HTR-8/SVneo (cell line): ENCODE measurements at places on chromosomes 6 and 20.

DNA sequence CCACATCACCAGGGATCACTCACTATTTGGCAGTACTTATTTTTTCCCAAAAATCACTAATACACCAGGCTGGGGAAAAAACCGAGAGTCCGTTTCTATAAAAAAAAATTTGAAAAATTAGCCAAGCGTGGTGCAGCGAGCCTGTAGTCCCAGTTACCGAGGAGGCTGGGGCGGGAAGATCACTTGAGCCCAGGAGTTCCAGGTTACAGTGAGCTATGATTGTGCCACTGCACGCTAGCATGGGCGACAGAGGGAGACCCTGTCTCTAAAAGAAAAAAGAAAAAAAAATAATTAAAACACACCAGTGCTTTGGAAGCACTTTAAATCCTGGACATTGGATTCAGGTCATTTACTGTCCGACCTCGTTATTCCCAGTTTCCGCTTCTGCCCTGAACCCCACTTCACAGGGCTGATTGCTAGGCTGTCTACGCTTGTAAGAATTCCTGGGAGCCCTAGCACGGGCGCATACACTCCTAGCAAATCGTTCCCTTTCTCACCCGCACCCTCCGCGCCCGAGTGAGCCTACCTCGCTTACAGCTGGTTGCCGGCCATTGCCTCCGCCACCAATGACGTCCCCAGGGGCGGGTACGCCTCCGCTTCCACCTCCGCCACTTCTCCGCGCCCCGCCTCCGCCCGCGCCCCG lies at the start of gene TPMT:
Gene TPMT (minus strand): TSS at position 571 of the 643 bp plus-strand sequence. CDS start 5,950 bp downstream, outside the sequence.
- no peak for DNase-seq

DNA sequence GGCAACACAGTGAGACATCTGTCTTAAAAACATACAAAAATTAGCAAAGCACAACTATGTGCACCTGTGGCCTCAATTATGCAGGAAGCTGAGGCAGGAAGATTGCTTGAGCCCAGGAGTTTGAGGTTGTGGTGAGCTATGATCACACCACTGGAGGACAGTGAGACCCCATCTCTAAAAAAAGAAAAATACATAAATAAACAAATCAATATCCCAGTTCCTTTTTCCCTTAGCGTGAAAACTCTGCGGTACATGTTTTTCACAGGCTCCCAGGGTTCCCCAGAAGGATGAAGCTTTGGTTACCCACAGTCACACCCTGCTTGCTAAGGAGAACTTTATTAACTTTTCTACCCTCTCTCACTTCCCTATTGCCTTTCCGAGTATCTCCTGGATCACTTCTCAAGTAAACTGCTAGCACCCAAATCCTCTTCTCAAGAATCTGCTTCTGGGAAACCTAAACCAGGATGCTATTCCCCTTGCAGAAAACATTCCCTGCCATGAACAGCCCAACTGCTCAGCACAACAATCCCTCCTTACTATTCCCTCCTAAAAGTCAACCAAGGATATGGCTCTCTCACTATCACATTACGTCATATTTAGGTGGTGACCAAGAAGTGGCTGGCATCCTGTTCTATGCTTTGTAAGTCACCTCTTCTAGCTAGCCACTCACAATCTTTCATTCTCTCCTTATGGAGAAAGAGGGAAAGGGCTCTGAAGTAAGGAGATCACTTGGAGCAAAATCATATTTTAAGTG lies 122.4 kb downstream of the IPCEF1 start:
- DNase-seq = no peak

GRCh38 chr6:88445188-88445965 lies 279.2 kb upstream of the CNR1 start:
- DNase-seq = no peak

- no peak for DNase-seq
These were observed 65.1 kb upstream of the CDH4 start for GRCh38 chr20:61186771-61187472.

DNA sequence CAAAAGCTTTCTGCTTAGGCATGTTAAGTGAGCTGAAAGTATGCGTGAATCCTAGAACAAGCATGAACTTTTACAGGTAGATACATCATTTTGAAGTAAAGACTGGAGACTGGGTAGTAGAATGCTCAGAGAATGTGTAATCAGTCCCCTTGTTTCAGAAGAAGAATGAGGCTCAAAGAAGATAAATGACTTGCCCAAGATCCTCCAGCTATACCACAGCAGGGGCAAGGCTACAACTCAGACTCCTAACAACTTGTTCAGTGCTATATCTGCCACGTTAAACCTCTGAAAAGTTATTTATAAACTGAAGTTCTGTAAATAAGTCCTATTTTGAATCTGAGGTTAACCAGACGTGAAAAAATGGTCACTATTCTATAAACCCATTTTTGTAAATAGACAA lies 2.9 kb downstream of the RIPOR2 start:
- no peak for DNase-seq

DNA sequence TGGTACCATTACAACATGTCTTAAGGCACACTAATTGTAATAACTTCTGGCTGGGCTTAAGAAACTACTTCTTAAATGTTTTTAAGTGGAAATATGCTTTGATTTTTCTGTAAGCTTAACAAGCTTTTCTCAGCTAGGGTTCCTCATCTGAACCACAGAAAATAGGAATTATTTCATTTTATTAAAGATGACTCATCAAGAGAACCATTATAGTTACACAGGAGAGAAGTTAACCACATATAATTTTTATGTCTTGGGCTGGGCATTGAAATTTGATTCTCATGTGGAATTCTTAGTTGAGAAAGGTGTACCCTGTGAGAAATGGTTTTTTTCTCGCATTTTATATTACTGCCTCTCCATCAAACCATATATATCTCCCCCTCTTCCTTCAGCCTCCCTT lies 75.1 kb downstream of the QKI start:
- peak; percentile 3 for DNase-seq

- DNase-seq = no peak
These were observed 264.7 kb downstream of the ZNF217 start for GRCh38 chr20:53328961-53329360.
